AG04450 (cell line): ENCODE measurements at places on chromosomes 2 and 18.

DNA sequence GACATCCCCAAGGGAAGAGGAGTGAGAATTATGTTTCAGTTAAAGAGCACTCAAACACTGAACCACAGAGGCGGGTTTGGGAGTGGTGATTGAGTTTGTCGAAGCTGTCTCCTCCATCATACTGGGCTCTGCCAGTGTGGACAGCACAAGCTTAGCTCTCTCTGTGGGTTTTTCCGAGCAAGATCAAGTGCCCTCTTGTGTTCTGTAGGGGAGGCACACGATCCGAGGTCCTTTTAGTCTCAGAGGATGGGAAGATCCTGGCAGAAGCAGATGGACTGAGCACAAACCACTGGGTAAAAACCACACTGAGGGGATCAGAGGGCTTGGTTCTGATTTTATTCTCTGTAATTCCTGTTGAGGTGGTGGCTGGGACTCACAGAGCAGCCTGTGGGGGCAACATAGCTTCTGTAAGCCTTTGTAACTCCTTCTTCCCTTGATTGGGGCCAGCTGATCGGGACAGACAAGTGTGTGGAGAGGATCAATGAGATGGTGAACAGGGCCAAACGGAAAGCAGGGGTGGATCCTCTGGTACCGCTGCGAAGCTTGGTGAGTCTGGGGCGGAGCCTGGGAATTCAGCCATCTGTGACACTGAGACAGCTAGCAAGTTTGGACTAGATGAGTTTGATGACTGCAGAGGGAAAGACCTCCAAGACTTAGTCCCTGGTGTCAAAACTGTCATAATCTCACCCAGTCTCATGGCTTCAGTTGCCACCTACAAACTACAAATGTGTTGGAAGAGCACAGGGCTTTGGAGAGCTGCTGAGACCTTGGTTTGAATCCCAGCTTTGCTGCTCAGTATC is 2.0 kb downstream of the NAGK start:
- no peak for DNase-seq

DNA sequence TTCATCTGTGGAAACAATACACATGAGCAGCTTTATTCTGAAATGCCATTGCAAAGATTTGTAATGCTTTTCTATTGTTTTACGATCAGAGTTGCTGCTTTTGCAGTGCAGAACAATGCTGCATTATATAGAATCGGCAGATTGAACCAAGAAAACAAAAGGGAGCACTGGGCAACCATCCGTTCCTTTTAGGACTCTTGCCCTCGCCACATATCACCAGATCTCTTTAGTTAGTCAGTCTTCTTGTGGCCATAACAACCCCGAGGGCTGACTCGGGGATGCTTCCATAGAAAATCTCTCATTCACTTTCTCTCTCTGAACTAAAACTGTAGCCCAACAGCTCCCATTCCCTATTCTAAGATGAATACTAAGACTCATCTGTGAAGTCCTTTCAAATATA is 340.4 kb downstream of the NRXN1 start:
- no peak for DNase-seq

DNA sequence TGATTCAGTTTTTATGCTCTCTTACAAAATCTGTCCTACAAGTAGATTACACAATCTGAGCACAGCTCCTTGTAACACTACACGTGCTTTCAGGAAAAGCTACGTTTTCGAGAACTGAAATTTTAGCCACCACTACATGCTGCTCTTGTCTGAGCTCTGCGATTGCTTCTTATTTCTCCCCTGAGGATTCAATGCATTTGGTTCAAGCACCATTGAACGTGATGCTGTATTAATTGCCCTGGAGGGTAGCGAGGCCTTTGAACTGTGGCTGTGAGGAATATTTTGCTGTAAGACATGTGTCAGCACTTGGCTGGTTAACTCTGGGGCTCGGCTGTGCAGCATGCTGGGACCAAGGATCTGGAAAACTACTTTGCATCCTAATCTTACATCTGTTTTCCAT is 405.8 kb downstream of the EPHA4 start:
- DNase-seq = no peak

DNA sequence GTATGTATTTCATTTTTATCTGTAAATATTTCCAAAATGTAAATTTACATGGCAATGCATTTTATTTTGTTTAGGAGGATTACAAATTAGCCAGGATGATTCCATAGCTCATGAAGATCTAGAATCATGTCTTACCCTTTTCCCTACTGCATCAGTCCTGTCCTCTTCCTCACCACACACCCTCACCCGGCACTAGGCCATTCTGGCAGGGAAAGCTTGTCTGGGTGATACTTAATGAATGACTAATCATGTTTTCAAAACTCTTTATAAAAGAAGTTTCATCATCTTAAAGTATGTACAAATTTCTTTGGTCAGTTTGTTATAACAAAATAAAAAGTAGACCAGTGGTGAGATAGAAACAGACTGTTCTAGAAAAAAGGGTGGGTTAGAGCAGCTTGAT is 283.3 kb upstream of the VWC2L start:
- no peak for DNase-seq
